Cortex of kidney (tissue), 1 donor: ENCODE measurements at places on chromosomes 16 and 17.

DNA sequence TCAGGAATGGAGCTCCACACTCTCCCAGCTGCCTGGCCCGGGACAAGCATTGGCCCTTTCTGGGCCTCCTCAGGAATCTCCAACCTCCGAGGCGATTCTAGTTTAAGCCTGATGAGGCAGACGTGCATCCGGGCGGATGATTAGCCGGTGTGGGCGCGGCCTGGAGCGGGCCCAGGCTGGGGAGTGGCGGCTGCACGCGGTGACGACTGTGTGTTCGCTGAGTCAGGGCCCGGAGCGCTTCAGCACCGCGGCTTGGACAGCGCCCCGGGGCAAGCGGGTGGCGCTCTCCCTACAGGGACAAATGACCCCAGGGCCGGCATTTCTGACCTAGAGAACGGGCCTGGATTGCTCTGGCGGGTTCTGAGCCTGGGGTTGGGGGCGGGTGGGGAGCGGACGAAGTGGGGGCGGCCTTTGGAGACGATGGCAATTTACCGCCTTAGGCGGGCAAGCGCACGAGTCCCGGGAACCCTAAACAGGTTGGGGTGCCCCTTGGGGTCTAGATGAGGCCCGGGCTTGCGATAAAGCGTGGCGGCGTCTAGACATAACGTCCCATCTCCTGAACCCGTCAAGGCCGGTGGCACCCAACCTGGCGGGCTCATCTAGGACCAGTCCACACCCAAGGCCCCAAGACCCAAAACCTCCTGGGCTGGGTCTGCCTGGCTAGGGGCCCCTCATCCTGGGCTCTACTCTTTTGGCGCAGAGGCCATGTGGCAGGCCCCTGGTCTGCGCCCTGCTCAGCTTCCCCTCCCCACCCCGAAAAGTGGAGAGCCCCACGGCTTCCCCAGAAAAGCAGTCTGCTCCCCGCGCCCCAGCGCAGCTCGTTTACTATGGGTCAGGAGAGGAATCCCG, 22.3 kb upstream of the ZNHIT3 start:
- DNase-seq, result no peak

- no peak for DNase-seq
Measured at GRCh38 chr17:4365628-4366326, 698 bp downstream of the UBE2G1 start.

- DNase-seq, result no peak
Measured at GRCh38 chr16:59213952-59214351, 479.8 kb upstream of the GOT2 start.

GRCh38 chr16:88705801-88706228, 393 bp downstream of the RNF166 start:
- no peak for DNase-seq

GRCh38 chr16:27920391-27920891, 143.1 kb downstream of the GSG1L start:
- DNase-seq, result no peak

DNA sequence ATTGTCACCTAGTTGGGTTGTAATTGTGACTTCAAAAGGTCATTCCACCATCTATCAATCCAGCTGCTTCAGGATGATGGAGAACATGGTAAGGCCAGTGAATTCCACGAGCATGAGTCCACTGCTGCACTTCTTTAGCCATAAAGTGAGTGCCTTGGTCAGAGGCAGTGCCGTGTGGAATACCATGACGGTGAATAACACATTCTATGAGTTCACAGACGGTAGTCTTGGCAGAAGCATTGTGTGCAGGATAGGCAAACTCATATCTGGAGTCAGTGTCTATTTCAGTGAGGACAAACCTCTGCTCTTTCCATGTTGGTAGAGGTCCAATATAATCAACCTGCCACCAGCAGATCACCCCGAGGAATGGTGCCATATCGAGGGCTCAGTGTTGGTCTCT, 650.9 kb downstream of the KCNJ2 start:
- no peak for DNase-seq
